Central memory CD4-positive, alpha-beta T cell (primary cell): ENCODE measurements at places on chromosomes 13 and 19.

DNA sequence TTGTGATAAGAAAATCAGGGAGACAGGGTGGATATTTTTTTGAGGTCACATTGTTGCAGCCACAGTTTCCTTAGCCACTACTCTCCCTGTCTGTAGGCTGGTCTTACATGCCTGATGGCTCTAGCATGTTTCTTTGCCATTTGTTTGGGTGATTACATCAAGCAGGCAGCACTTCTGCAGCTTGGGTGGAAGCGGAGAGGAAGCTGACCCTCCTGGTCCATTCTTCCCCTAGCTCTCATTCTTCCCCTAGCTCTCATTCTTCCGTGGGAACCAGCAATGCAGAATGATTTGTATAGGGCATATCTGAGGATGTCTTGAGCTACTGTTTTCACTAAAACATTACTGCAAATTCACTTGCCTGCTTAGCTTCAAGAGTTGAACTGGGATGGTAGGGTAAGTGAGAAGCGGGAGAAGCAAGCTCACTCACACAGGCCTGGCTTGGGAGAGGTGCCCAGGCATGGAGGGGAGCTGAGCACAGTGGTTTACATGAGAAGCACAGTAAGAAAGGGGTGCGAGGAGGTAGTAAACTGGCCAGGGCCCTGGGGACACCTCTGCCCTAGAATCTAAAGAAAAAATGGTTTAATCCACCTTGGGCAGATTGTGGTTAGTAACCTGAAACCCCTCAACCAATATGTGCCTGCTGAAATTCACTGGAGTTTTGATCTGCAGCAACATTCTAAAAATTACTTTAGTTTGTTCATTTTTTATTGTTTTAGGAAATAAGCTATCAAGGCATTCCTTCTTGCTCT lies 538.9 kb downstream of the RFC3 start:
- DNase-seq: no peak

DNA sequence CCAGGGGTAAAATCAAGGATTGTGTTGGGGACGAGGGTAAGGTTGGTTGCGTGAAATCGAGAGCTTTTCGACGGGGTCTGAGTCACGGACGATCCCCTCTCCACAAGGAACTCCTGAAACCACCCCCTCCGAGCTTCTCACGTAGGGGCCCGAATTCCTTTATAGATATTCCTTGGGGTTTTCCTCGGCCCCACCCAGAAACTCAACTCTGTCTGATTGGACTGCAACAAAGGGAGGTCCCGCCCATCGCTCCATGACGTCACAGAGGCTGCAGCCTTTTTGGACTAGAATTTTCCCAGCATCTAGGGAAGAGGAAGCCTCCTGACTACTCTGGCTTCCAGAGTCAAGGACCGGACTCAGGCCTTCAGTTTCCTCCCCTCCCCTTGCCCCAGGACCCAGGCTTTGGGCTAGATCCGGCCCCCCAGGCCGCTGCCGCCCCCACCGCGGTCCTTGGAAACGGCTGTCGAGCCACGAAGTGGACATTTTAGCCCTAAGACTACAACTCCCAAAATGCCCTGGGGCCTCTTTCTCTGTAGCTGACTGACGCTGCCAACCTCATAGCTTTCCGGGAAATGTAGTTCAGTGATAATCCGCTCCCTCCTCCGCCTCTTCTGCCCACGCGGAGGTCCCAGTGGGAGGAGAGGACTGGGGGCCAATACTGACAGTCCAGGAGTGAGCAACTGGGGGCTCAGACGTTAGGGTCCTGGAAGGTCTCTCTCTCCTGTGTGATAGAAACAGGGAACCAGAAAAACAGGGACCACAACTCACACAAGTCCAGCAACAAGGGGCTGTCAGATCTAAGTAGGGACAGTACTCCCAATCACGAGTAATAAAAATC lies at the start of gene IZUMO1:
Gene IZUMO1, minus strand, starts transcription at position 172 of the 838 bp plus-strand sequence. CDS start 1,050 bp downstream, outside the sequence.
- DNase-seq: peak; percentile 42

- no peak for DNase-seq
Observed at GRCh38 chr19:4472174-4472974, at the start of gene HDGFL2. HDGFL2 (plus strand) TSS chr19:4472297; CDS start chr19:4472351, 54 bp downstream.

DNA sequence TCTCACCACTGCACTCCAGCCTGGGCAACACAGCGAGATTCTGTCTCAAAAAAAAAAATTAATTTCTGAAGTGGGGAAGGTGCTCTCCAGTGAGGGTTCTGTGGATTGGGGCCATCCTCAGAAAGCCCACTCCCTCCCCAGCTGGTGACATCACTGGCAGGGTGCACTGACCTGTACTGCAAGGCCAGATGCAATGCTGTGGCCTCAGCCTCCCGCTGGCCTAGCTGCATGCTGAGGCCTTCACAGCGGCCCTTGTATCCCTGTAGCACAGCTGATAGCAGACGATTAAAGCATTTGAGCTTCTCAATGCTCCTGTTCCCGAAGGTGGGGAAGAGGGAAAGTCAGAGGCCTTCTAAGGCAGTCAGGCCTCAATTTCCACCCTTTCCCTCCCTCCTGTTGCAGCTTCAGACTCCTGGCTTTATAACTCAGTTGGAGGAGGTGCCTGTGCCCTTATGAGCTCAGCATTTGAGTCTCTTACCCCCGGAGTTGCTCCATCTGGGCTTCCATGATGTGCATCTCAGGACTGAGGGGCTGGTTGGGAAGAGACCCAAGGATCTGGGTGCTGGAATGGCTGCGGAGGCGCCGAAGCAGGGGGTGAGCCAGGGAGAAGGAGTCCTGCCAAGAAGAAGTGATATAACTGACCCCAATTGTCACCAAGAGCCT lies 5.3 kb downstream of the USHBP1 start:
- DNase-seq: no peak

- DNase-seq: no peak
Observed at GRCh38 chr19:54541712-54542111, 31.9 kb upstream of the LILRA2 start.

- DNase-seq: peak; percentile 26
Observed at GRCh38 chr19:14166999-14167575, 30.7 kb upstream of the ASF1B start.

GRCh38 chr13:98332691-98333090 lies 155.6 kb upstream of the RNF113B start:
- no peak for DNase-seq

GRCh38 chr13:95535243-95535642 lies 17.3 kb upstream of the CLDN10 start:
- no peak for DNase-seq

- peak; percentile 76 for DNase-seq
Observed at GRCh38 chr13:43878892-43879754, at the start of gene CCDC122. CCDC122 (minus strand) TSS chr13:43879740; CDS start chr13:43869376, 10,364 bp downstream.

GRCh38 chr13:83423381-83423780 lies 458.9 kb downstream of the SLITRK1 start:
- DNase-seq: no peak

DNA sequence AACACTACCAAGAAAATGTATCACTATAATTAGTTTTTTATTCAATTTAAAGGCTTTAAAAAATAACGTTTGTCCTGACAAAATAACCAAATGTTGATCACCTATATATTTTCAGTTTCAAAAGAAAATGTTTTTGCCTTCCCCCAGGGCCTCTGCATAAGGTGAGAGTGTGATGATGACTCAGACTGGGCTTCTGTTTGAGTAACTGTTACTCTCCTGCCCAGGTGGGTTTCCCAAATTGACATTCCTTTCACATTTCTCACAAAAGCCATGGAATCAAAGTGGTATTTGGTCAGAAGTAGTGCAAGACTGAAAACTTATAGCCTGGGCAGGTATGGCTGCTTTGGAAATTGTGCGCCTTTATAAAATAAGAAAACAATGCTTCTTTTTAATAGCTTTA lies 180.6 kb downstream of the COG6 start:
- DNase-seq: no peak

DNA sequence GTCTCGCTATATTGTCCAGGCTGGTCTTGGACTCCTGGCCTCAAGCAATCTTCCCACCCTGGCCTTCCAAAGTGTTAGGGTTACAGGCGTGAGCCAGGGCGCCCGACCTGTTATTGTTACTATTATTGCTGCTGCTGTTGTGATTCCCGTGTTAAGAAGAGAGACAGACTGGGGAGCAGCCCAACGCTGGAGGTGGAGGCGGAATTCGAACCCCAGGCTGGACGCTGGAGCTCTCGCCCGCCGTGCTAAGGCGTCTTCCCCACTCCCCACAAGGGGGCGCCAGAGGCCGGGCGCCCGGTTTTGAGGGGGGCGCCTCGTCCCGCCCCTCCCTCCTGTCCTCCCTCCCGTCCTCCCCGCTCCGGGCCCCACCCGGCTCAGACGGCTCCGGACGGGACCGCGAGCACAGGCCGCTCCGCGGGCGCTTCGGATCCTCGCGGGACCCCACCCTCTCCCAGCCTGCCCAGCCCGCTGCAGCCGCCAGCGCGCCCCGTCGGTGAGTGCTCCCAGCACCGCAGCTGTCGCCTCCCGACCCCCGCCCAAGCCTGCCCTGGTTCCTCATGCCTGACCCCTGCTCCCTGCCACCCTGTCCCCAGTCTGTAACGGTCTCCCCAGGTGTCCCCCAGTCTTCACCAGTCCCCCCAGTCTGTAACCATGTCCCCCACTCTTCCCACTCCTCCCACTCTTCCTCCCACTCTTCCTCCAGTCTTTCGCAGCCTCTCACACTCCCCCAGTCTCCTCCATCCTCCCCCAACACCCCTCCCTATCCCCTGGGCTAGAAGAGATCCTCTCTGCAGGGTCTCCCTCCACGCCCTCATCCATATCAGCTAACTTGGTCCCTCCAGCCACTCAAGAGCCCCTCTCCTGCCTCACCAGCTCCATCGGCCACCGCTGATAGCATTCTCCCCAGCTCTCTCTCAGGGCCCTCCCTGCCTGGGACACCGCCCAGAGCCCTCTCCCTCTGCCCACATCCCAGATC lies at the start of gene EHD2:
Gene EHD2, plus strand, starts transcription at position 377 of the 976 bp plus-strand sequence. CDS start 3,191 bp downstream, outside the sequence.
- DNase-seq: peak; percentile 12

DNA sequence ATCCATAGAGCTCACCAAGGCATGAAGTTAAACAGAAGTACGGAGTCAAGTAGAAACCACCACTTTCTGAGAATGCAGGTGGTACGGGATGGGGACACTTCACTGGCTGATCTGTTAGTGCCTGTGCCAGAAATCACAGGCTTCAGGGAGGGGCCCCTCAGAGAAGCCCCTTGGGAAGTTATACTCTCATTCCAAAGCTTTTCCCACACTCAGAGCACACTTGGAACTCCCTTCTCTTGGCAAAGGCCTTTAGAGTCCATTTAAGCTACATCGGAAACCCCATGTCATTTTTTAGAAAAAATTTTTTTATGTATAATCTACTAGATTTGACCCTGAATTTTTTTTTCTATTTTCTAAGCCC lies 80.7 kb upstream of the WASF3 start:
- no peak for DNase-seq
